ENCODE measurements at places on chromosomes 11 and 22.

DNA sequence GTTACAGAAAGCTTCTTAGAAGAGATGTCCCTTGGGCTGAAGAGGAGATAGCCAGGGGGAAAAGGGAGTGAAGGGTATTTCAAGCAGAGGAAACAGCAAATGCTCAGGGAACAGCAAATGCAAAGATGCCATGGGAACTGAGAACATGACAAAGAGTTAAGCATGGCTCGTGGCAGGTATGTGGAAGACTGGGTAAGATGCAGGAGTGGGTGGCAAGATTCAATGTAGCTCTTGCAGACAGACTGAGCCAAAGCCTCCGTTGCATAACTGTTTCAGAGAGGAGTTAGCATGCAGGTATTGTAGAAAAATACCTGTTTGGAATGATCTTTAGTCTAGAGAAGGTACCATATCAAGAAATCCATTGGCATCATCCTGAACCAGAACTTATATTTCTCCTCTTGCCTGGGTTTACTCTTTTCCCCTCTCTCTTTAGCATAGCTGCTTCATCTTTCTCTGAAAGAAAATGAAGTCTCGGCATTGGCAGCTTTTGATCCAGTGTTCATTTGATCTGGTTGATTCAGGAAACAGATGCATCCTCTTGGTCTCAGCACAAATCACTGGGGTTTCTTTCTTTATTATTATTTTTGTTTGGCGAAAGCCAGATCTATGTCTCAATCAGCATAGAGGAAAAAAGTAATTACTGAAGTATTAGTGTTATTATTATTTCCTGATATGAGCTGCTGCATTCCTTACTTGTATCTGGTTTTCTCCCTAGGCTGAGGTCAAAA is 41.7 kb upstream of the NUP160 start:
- no peak for DNase-seq

DNA sequence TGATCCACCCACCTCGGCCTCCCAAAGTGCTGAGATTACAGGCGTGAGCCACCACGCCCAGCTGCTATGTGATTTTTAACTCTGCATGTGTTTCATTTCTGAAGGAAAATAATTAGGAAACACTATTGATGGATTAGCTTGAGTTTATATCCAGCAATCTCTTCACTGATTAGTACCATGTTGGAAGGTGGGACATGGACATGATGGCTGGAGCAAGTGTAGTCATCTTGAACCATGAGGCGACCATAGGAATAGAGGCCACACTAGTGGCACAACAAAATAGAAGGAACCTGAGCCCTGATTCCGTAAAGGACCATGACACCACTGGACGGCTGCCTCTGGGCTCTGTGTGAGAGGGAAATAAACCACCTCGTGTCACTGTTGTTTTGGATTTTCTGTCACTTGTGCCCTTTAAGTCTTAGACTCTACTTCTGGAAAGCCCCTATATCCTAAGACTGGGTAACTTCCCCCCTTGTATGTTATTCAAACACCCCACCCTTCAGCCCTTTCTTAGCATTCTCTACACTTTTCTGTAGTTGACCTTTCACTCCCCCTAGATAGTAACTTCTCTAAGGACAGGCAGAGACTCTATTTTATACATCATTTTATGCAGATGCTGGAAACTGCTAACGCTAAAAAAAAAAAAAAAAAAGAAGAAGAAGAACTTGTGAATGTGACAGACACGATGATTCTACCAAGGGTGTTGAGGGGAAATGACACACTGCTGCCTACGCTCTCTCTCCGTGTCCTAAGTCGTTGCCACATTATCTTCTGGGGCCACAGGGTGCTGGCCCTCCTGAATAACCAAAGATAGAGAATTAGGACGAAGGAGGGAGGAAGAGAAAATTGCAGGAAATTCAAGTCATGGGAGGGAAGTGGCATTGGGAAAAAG is 2.7 kb upstream of the VPS37C start:
- DNase-seq, result no peak

DNA sequence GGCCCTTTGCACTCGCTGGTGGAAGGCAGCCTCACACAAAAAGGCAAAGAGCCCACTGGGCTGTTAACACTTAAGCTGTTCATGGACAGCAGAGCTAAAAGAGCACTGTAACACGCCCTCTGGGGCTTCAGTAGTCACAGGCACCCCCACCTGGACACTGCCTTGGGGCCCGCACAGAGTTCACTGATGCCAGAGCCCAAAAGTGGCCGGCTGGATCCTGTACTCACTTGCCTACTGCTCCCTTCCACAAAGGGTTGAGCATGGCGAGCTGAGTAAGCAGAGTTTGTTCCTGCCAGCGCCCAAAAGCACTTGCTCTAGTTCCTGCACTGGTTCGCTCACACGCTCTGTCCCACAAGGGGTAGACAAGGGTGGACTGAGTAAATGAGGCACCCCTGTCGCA is 78.8 kb downstream of the RELT start:
- no peak for DNase-seq

DNA sequence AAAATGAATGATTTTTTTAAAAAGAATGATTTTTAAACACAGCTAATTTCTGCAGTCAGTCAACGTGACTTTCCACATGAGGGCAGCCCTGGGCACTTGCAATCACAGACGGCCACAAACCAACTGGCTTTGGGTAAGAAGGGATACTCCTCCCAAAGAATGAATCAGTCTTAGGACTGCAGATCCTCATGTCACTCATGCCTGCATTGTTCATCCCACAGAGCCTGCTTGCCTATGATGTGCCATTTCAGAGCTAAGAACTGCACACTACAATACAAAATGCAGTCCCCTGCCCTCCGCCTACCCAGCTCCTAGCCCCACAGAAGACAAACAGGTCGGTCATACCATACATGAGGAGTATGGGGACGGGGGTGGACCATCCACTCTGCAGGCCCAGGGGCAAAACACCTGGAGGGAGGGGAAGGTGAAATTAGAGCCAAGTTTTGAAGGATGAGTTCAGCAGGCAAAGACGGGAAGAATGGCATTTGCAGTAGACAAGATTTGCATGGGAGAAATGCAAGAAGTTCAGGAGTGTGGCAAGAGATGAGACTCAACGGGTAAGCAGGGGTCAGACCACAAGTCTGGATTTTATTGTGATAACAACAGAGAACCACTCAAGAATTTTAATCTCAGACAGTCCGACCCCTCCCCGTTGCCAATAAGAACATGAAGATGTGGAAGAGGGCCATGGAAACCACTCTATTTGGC is 24.7 kb downstream of the PACSIN2 start:
- no peak for DNase-seq

- no peak for DNase-seq
Observed at GRCh38 chr11:5449432-5449831, 309 bp downstream of the OR51I2 start.

GRCh38 chr22:46055911-46056545 is 79.1 kb upstream of the WNT7B start:
- DNase-seq, result no peak

DNA sequence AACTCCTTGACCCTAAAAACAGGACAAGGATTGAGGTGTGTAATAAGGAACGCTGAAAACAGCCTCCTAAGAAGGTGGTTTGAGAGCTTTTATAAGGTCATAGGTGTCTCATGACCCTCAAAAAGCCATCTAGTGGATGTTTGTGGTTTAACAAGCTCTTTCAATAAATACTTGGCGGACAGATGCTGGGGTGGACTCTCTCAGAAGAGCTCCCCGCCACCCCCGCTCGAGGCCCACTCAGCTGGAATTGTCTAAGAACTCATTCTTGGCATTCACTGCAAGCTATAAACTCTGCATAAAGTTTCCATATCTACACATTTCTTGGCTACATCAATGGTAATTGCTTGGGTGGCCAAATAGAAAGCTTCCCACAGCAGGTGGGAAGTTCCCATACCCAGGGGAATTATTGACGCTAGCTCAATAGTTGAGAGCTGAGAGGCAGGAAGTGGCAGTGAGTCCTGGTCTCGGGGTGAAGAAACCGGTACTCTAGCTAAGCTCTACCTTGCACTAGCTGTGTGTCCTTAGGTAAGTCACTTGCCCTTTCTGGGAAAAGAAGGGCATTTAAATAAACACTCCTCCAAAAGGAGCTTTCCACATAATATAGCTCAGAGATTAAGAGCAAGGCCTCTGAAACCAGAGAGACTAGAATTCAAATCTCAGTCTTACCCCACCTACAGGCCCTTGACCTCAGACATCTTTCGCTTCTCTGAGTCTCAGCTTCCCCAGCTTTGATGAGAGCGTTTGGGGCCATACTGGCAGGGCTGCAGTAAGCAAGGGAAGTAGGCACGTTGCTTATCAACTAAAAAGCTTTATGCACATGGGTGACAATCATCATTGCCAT is 6.4 kb downstream of the MS4A15 start:
- no peak for DNase-seq

DNA sequence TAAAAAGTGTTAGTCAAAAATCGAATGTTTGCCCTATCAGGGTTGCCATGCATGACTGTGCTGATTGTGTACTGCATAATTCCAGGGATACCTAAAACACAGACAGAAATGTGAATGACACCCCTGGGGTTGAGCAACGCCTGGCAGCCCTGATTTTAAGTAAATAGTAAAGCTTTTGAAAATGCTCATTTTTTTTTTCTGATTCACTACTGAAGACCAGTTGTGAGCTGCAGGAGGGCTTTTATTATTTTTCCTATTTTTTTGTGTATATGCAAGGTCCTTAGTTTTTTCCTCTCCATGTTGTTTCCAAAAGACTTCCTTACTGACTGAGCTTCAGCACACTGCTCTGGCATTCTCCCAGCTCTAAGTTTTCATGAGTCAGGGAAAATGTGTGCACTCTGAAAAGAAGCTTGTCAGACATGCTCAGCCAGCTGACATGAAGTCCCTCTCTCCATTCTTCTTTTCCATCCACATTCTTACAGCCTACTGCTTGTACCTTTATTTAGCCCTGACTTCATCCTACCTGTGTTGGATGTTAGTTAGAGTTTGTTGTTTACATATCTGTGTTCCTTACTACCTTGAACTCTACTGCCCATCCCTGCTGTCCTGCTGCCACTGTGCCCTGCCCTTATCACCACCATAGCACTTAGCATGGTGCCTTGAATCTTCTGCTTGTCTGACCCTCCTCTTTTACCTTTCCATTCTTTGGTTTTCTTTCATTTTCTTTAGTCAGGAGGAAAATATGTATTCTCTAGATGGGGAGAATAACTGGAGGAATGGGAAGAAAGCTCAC is 79.5 kb downstream of the HORMAD2 start:
- DNase-seq, result no peak

GRCh38 chr11:95917193-95918036 is 6.5 kb downstream of the MTMR2 start:
- no peak for DNase-seq

DNA sequence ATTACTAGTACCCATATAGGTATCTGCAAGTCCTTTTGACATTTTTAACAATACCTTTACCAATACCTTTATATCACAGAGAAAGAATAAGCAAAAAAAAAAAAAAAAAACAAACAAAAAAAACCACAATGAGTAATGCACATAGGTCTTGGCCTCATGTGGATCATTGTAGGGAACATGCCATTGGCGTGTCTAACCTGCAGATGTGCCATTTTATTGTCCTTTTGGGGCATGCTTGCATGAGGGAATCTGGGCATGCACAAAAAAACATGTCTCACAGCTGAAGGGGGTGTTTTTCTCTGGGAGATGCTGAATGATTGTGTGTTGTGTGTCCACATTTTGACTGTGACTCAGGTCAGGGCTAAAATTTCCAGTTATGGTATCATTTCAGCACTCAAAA is 361.6 kb downstream of the GUCY1A2 start:
- no peak for DNase-seq

GRCh38 chr11:78961247-78961646 is 386.6 kb upstream of the NARS2 start:
- DNase-seq, result no peak

- no peak for DNase-seq
Observed at GRCh38 chr11:78493413-78493975, 75.9 kb upstream of the GAB2 start.

DNA sequence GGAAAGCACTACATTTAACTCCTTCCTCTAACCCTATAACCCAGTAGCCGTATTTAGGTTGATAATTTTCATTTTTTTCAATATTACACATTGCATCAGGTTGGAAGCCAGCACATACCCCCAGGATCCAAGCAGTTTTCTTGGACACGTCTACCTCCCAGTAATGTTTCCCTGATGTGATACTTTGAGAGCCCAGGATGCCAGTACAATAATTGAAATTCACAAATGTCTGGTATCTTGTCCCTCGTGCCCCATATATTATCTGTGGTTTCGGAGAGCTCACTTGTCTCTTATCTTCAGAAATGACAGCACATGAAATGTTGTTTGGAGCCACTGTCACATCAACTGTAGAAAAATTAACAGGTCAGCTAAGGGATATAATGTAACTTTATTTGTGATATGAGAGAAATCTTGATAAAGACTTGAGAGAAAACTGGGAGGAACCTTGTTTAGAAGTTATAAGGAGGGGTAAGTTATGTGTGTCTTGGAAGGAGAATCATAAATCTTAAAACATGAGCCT is 19.8 kb downstream of the TRIM5 start:
- no peak for DNase-seq

DNA sequence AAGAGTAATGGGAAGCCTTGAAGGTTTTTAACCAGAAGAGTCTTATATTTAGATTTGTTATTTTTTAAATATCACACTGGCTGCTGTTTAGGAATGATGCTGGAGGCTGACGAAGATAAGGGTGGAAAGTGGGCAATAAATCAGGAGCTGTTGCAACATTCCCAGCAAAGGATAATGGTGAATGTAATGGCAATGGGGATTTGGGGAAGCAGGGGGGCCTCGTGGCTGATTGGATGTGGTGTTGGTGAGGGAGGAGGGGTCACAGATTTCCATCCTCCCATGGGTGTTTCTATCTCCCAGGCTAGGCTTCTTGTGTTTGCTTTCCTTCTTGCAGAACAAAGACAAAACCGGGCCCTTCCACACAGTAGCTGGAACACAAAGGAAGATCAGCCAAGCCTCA is 80.8 kb downstream of the PIWIL4 start:
- no peak for DNase-seq

DNA sequence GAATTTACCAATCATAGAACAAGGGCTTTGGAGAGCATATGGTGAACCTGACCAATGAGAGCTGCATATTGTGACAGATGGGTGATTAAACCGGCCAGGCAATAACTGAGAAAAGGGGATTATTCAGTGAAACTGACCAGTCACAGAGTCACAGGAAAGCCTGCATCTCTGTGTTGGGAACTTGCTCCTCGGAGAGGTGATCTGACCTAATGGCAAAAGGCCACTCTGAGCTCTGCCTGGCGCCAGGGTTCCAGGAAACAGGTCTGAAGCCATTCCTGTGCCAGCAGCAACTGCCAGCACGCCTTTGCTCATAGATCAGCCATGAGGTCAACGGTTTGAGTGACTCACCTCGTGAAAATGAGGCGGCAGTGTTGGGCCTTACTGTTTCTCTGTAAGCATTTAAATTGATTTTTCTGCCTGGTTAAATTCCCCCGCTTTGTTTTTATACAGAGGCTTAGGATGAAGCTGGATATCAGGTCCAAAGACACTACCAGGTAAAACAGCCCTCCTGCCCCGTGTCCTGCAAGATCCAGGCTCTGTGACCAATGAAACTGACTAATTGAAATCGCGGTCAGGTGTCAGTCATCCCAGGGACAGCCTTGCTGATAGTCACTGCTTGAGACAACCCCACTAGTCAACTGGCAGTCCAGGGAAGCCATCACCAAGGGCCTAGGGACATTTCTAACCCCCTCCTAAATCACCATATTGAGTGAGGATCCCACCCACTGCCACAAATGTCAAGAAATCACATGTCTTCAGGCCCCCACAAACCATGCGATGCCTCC is 35.8 kb upstream of the MYOD1 start:
- DNase-seq, result no peak

- no peak for DNase-seq
Observed at GRCh38 chr22:26889802-26890201, 232.4 kb downstream of the MIAT start.

- DNase-seq, result no peak
Observed at GRCh38 chr11:10495464-10495786, 40.4 kb downstream of the AMPD3 start.
